Heart right ventricle (tissue), 16 donors: ENCODE measurements at places on chromosomes 5 and 9. TPM values are rescaled to one million over a fixed set of nuclear protein-coding genes. Genes with fewer than 3 reads are reported as not detected.
A peak's percentile ranks its signal among the peaks of the same experiment; 100 is the strongest.

OR1Q1 gene
- total RNA-seq = not detected

DNA sequence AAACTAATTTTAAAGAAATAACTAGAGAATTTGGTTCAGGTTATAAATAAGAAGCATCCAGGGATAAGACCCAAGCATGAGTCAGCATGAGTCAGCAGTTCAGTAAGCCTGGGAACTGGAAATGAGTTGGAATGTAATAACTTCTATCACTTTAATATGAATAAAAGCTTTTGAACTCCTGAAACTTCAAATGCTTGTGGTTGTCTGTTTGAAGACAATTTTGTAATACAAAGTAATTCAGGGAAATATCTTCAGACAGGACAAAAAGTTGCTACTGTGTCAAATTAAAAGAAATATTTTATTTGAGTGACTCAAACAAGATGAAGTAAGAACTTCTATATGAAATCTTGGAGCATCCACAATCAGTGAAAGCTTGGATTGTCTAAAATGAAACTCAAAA lies 331.2 kb upstream of the DAB2 start:
- DNase-seq = peak; percentile 22
- H3K36me3 ChIP-seq = no peaks in the 10 kb centered on the region
- H3K4me3 ChIP-seq = no peak overlapping the region
- no peak overlapping the region for H3K27ac ChIP-seq

- no peaks in the 10 kb centered on the region for H3K36me3 ChIP-seq
- no peaks in the 10 kb centered on the region for H3K4me1 ChIP-seq
- no peaks in the 10 kb centered on the region for H3K27me3 ChIP-seq
- DNase-seq = no peak
These were observed 9.0 kb downstream of the KIAA1958 start for GRCh38 chr9:112495614-112496013.

- no peaks in the 10 kb centered on the region for H3K36me3 ChIP-seq
- no peak for DNase-seq
- H3K4me1 ChIP-seq = no peaks in the 10 kb centered on the region
- H3K27me3 ChIP-seq = peaks cover 4% of the 10 kb centered on the region
These were observed 80.0 kb upstream of the TUT7 start for GRCh38 chr9:86434039-86434726.

DNA sequence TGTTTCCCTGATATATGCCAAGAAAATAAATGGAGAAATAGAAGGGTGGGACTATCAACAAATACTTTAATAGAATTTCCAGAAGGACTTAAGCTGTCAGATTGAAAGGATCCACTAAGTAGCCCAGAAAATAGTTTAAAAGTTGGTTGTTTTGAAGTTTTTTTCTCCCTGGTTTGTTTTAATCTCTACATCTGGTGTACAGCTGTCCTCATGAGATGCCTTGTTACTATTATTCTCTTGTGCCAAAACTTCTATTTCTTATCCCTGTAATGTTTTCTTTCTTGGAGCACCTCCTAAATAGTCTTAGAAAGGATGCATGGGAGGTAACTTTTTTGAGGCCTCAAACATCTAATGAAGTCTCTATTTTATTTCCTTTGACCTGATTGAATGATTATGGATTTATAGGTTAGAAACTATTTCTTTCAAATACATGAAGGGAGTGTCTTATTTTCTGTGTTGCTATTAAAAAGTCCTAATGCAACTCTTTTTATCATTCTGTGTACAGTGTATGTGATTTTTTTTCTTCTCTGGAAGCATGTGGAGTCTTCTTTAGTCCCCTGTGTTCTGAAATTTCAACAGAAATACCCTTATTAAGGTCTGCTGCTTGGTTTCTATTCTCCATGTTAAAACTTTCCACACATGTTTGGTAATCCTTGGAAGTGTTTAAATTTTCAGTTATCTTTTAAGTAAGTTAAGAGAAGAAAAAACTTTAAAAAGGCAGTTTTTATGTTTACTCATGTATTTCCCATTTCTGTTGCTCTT lies 140.0 kb upstream of the CDKN2B start:
- no peaks in the 10 kb centered on the region for H3K36me3 ChIP-seq
- no peak overlapping the region for H3K4me3 ChIP-seq
- H3K27ac ChIP-seq = peak overlapping the region; percentile 34
- no peaks in the 10 kb centered on the region for H3K4me1 ChIP-seq

HMCN2 gene
- total RNA-seq = 4.6 TPM

DNA sequence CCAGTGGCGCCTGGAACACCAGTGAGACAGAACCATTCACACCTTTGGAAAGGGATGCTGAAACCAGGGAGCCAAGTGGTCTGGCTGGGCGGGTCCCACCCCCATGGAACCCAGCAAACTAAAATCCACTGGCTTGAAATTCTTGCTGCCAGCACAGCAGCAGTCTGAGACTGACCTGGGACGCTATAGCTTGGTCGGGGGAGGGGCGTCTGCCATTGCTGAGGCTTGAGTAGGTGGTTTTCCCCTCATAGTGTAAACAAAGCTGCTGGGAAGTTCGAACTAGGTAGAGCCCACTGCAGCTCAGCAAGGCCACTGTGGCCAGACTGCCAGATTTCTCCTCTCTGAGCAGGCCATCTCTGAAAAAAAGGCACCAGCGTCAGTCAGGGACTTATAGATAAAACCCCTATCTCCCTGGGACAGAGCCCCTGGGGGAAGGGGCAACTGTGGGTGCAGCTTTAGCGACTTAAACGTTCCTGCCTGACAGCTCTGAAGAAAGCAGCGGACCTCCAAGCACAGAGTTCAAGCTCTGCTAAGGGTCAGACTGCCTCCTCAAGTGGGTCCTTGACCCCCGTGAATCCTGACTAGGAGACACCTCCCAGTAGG lies 42.0 kb upstream of the FKTN start:
- H3K4me3 ChIP-seq = no peak overlapping the region
- no peaks in the 10 kb centered on the region for H3K27me3 ChIP-seq
- H3K27ac ChIP-seq = no peak overlapping the region
- no peaks in the 10 kb centered on the region for H3K4me1 ChIP-seq
- no peaks in the 10 kb centered on the region for H3K36me3 ChIP-seq
- DNase-seq = no peak
